ENCODE measurements at places on chromosomes 7 and 10.

- no peak for DNase-seq
These were observed 48.1 kb upstream of the EBF3 start for GRCh38 chr10:130012129-130012528.

DNA sequence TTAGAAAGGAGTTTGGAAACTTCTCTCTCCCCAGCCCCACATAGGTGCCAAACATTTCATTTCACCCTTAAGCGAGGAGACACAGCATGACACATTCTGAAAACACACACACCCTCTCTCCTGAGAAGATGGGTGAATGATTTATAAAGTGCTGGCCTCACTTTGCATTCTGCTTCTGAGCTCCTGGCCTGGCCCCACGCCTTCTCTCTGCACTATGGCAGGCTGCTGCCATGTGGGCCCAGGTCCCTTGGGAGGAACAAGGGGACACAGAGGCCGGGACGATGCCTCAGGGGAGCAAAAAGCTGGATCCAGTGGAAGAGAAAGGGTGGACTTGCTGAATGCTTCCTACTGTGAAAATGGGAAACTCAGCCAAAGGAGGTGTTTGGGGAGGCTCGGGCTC lies 56.0 kb downstream of the CPXM2 start:
- no peak for DNase-seq

DNA sequence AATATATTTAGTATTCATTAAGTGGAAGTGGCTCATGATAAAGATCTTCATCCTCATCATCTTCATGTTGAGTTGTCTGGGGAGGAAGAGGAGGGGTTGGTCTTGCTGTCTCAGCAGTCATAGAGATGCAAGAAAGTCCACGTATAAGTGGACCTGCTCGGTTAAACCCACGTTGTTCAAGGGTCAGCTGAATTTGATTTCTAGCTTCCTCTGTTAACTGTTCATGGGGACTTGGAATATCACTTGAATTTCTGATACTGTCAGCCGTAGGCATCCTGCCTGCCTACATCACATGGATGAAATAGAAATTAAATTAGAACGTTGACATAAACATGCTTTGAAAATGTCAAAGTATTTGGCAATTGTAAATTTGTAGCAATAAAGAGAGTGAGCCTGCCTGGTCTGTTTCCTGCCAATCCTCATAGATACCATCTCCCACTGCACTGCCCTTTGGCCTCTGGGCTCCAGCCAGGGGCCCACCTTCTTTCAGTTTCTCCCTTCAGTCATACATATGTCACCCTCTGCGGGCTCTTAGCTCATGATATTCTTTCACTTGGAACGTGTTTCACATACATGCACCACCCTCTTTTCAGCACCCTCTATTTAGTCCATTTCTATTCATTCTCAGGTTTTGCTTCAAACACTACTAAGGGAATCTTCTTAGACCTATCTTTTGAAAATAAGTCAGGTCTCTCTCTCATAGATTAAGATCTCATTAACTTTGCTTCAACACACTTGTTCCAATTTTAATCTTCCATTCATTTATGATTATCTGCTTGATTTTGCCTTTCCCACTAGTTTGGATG lies 376.3 kb downstream of the IPMK start:
- DNase-seq: no peak

GRCh38 chr10:71004176-71005075 lies 116.1 kb upstream of the PCBD1 start:
- no peak for DNase-seq

DNA sequence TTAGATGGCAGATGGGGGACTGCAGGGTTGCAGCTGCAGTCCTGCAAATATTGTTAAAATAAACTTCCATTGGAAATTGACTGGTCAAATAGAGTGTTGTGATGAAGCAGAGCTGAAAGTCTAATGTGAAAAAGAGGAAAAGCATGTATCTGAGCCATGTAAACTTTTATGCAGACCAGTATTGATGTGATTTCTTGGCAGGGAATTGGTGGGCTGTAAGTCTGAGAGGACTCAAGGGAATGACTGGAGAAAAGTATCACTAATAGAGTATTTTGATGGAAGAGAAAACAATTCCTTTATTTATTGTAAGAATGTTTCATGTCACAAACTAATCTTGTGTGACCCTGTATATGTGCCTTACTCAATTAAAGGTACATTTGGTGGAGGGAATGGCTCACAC lies 155.5 kb downstream of the PPP1R9A start:
- no peak for DNase-seq

GRCh38 chr10:44924261-44925040 lies 13.3 kb downstream of the TMEM72 start:
- no peak for DNase-seq

DNA sequence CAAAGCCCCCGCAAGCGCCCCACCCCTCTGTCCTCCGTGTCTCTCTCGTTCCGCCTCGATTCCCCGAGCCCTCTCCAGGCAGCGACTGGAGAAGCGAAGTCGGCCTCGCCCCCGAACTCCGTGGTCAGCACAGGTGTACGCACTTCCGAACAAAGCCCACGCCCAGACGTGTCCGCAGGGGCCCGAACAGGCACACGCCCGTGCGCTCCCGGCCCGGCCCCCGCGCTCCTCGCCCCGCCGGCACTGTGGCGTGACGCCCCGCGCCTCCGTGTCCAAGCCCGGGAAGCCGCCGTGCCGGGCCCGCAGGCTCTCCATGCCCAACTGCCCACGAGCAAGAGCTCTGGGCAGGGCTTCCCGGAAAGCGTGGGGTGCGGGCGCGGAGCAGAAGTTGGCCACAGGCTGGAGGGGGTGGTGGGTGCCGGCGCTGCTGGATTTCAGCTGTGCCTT lies 662 bp downstream of the NRCAM start:
- no peak for DNase-seq

Measured in fibroblast of skin of left quadriceps (primary cell).